ENCODE measurements at places on chromosomes 11 and 22.

- no peak for DNase-seq
These were observed 25.0 kb upstream of the TMPRSS4 start for GRCh38 chr11:118051611-118052461.

DNA sequence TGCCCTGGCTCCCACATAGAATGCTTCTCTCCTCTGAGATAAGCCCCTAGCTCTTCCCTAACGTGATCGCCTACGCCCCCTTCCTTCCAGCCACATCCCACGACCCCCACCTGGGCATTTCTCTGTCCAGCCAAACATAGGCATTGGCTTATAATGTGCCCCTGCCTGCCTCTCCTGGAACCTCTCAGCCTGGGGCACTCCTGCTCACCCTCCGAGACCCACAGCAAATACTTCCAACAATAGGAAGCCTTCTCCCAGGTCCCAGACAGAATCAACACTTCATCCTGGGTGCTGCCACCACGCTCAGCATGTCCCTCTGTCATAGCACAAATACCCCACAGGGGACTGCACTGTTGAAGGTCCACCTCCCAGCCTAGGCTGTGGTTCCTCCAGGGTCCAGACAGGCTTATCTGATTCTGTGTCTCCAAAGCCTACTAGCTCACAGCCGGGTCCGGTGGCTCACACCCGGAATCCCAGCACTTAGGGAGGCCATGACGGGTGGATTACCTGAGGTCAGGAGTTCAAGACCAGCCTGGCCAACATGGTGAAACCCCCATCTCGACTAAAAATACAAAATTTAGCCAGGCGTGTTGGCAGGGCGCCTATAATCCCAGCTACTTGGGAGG is 24.2 kb upstream of the TMPRSS4 start:
- no peak for DNase-seq

DNA sequence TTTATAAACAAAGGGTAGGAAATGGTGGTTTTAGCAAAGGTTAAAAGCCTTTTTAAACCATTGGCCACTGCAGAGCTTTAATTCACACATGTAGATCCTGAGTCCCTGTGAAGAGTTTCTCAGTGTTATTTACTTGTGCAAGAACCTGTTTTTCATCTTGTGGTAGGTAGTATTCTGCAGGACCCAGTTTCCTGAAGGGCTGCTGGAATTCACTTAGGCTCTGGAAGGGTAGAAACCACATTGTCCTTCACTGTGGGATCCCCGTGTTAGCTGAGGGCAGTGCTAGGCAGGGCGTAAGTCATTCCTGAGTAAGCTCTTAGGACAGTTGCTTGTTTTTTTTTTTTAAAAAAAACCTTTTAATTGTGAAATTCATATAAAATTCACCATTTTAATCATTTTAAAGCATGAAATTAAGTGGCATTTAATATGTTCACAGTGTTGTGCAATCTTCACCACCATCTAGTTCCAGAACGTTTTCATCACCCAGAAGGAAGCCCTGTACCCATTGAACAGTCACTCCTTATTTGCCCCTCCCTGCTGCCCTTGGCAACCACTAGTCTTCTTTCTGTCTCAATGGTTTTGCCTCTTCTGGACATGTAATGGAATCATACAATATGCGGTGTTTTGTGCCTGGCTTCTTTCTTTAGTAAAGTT is 77.7 kb downstream of the C22orf31 start:
- no peak for DNase-seq

DNA sequence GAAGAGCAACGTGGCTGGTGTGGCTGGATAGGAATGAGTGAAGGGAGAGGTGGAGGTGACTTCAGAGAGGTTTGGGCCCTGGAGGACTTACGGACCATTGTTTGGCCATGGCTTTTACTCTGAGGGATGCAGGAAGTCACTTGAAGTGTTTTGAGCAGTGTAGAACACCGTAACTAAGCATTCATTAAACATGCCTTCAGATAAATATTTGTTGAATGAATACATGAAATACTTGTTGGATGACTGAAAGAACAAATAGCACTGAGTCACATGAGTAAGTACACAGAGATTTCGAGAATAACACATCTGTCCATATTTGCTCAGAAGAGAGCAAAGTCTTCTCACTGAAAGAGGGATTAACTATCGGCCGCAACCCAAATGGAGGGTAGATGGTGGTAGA is 182.7 kb upstream of the SNX19 start:
- DNase-seq = peak; percentile 3

DNA sequence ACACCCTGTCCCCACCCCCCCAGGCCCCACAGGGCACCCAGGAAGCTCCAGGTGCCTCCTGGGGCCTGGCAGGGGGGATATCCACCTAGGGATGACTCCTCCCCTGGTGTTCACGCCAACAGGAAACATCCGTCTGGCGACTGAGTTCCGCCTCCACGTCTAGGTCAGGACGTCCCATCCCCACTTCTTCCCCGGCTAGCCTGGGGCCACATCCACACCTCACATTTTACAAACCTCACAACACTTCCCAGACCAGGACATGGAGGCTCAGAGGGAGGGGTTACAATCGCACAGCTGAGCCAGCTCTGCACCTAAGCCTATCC is 21.0 kb downstream of the MAFF start:
- DNase-seq = no peak

Measured in SW 1271 (cell line).